ENCODE measurements at places on chromosomes 13 and 19. TPM values are rescaled to one million over a fixed set of nuclear protein-coding genes. Genes with fewer than 3 reads are reported as not detected.

VSTM2B gene
- not detected for total RNA-seq

ZNF226 gene
- 19.8 TPM for total RNA-seq

PAK4 gene
- 97.9 TPM for total RNA-seq

PAN3 gene
- total RNA-seq = 8.4 TPM

SIGLEC14 gene
- total RNA-seq = not detected

TGFBR3L gene
- total RNA-seq = 2.3 TPM

HSD17B14 gene
- 13.9 TPM for total RNA-seq

CYP2A7 gene
- total RNA-seq = not detected

KANK3 gene
- total RNA-seq = 3.5 TPM

SKA3 gene
- 13.6 TPM for total RNA-seq

CCDC122 gene
- 3.5 TPM for total RNA-seq

FGF22 gene
- total RNA-seq = 0.62 TPM

CADM4 gene
- total RNA-seq = 12.9 TPM

Data from A549 treated with CpdA at 1 μM for 4 hours (cell line).